ENCODE measurements at places on chromosomes 1 and 21.

GRCh38 chr1:10644307-10645128 lies 151.9 kb downstream of the CASZ1 start:
- no peak for DNase-seq

DNA sequence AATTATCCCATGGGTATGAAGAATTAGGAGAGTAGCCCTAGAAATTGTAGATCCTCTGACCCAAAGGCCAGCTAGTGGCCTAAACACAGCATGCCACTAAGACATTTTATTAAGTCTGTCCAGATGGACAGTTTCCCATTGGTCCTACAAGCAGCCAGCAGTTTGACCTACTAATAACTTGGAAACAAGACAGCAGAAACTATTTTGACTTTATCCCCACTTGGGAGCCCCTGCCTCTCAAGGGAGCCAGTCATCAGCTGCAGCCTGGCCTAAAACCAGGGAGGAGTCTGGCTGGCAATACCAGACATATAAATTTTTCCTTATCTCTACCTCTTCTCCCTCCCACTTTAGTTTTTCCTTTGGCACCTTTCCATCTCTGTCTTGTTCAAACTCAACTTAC lies 222.6 kb upstream of the KCTD3 start:
- DNase-seq = no peak

GRCh38 chr1:63643926-63644325 lies 50.7 kb downstream of the PGM1 start:
- peak; percentile 49 for DNase-seq

GRCh38 chr1:217230412-217230811 lies 400.5 kb downstream of the GPATCH2 start:
- DNase-seq = no peak

DNA sequence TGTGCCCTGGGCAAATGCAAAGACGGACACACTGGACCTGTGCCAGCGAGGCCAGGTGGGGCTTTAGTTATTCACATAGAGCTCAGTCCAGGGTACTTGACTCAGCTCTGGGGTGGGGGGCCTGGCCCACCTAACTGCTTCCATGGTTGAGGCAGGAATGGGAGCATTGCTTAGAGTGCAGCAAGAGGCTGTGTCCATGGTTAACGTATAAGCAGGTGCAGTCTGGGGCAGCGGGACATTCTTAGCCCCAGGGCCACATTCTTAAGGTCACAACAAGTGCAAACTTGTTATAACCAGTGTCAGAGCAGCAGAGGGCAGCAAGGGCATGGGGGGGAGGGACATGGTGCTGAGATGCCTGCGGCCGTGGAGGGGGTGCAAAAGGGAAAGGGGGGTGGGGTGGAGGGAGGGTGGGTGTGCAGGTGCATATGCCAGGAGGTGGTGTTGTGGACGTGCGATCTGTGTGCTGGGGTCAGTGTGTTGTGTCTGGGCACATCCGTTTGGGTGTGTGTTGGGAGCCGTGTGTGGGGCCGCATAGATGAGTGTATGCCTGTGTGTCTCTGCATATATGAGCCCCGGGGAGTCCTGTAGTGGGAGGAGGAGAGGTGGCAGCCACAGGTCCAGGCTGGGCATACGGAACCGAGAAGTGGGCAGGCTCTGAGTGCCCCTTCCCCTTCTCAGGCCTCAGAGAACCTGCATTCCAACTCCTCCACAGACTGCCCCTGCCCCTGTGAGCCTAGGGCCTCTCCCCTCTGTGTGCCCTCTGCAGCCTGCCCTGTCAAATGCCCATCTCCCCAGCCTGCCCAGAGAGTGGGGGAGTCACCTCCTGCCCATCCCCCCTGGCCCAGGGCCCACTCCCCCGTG lies 8.4 kb downstream of the KCNJ10 start:
- no peak for DNase-seq

GRCh38 chr1:4137621-4138415 lies 237.7 kb upstream of the C1orf174 start:
- no peak for DNase-seq
